ENCODE measurements at places on chromosomes 3 and 15.

- H3K36me3 ChIP-seq: no peaks in the 10 kb centered on the region
- H3K27ac ChIP-seq: no peak overlapping the region
- no peak overlapping the region for H3K4me3 ChIP-seq
- no peaks in the 10 kb centered on the region for H3K27me3 ChIP-seq
- no peak for DNase-seq
Measured at GRCh38 chr15:96849271-96849900, 518.9 kb downstream of the NR2F2 start.

DNA sequence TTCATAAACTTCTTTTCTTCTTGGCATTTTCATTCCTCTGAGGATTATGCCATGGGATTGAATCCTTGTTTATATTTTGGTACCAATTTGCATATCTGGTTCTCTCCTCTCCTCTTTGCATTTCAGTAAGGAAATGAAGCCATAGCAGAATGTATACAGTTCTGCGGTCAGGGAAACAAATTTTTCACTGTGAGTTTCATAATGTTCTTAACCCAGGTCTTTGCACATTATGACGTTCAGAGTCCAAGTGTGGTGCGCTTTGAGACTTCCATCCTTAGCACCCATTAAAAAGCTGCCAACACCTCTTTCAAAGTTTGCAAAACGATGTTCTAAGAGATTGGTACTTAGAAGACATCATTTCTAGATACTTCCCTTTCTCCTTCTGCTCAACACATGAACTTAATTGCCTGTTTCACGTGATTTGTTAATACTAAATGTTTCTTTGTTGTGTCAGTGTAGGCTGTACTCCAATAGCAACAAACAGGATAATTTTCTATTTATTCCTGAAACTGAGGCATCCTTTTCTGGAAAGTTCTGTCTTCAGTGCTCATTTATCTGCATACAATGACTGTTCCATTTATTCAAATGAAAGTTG lies 953.1 kb upstream of the NR2F2 start:
- DNase-seq: no peak
- no peak overlapping the region for H3K27ac ChIP-seq
- H3K27me3 ChIP-seq: no peaks in the 10 kb centered on the region
- no peaks in the 10 kb centered on the region for H3K36me3 ChIP-seq

GRCh38 chr3:165918657-165918979 lies 81.4 kb upstream of the BCHE start:
- H3K36me3 ChIP-seq: no peaks in the 10 kb centered on the region
- H3K4me3 ChIP-seq: no peak overlapping the region
- H3K4me1 ChIP-seq: no peaks in the 10 kb centered on the region
- H3K27me3 ChIP-seq: no peaks in the 10 kb centered on the region
- DNase-seq: no peak

- H3K27me3 ChIP-seq: no peaks in the 10 kb centered on the region
- H3K27ac ChIP-seq: no peak overlapping the region
- H3K4me1 ChIP-seq: peaks cover 12% of the 10 kb centered on the region
- H3K36me3 ChIP-seq: no peaks in the 10 kb centered on the region
Measured at GRCh38 chr15:38531509-38531908, 33.1 kb downstream of the RASGRP1 start.

GRCh38 chr3:69718866-69719586 lies 20.2 kb upstream of the MITF start:
- no peak overlapping the region for H3K27ac ChIP-seq
- no peaks in the 10 kb centered on the region for H3K36me3 ChIP-seq
- no peaks in the 10 kb centered on the region for H3K4me1 ChIP-seq
- no peak overlapping the region for H3K4me3 ChIP-seq
- no peak for DNase-seq
- H3K27me3 ChIP-seq: no peaks in the 10 kb centered on the region

GRCh38 chr3:179158336-179159039 lies 10.3 kb downstream of the PIK3CA start:
- H3K4me3 ChIP-seq: no peak overlapping the region
- no peaks in the 10 kb centered on the region for H3K27me3 ChIP-seq
- H3K27ac ChIP-seq: no peak overlapping the region

DNA sequence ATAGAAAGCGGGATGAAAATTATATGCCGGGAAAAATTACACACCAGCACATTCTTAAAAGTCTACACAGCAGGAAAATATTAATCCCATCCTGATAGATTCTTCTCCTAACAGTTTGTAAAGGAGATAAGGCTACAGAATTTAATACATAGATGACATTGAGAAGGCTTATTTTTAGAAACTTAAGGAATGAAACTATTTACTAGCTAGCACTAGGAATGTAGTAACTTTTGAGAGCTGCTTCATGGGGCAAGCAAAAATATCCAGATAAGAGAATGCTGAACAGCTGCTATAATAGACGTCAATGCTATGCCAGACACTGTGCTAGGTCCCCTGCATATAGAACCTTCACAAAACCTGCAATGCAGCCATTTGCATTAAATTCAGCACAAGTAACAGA lies 912.7 kb upstream of the NR2F2 start:
- H3K36me3 ChIP-seq: no peaks in the 10 kb centered on the region
- H3K27me3 ChIP-seq: no peaks in the 10 kb centered on the region
- peak overlapping the region; percentile 68 for H3K27ac ChIP-seq
- peaks cover 41% of the 10 kb centered on the region for H3K4me1 ChIP-seq
- DNase-seq: no peak
- H3K4me3 ChIP-seq: no peak overlapping the region

DNA sequence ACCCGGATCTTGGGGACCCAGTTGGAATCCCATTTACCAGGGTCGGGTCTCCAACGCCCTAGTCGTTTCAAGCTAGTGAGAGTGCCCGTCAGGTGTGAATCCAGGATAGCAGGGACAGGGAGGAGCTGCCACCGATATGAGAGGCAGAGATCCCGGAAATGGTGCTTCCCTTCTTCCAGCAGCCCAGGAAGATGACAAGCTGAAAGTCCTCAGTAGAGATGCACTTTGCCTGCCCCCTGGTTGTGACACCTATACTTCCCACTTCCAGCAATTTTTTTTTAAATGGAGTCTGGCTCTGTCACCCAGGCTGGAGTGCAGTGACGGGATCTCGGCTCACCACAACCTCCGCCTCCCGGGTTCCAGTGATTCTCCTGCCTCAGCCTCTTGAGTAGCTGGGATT lies 503.0 kb downstream of the NTRK3 start:
- no peak for DNase-seq
- H3K36me3 ChIP-seq: no peaks in the 10 kb centered on the region
- H3K27me3 ChIP-seq: no peaks in the 10 kb centered on the region
- H3K4me3 ChIP-seq: no peak overlapping the region
- peaks cover 24% of the 10 kb centered on the region for H3K4me1 ChIP-seq
- H3K27ac ChIP-seq: no peak overlapping the region

DNA sequence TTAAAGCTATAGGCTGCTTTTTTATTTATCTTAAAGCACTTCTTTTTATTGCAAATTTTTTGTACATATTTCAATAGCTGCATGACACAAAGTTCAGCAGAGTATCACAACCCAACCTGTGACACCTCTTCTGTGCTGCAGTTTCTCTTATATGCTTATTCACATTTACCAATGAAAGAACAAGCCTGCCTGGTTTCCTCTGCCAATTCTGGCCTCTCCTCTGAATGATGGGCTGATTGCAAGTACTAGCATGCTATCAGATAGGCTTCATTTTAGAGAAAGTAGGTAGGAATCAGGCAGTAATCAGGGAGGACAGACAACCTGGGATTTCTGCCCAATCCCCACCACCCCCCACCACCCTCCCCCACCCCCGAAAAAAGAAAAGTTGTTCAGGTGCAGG lies 26.6 kb downstream of the ACKR4 start:
- H3K4me1 ChIP-seq: peaks cover 42% of the 10 kb centered on the region
- H3K4me3 ChIP-seq: no peak overlapping the region
- H3K27ac ChIP-seq: no peak overlapping the region

DNA sequence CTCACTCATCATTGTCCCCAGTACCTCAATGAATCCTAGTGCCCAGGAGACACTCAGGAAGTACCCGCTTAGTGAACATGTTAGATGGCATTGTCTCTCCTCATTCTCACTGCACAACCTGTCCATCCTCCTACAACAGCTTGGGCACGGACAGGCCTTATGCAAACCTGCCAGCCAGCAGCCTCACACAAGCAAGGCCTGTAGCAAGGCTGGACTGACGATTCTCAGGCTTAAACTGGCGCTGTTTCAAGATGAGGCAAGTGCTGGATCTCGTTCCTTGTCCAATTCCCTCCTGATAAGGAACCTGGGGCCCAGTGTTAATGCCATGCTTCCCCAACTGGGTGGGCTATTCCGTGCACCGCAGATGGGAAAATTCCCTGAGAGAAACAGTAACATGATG lies 59.0 kb downstream of the CDCP1 start:
- no peaks in the 10 kb centered on the region for H3K27me3 ChIP-seq
- DNase-seq: no peak
- H3K27ac ChIP-seq: peak overlapping the region; percentile 35
- H3K36me3 ChIP-seq: no peaks in the 10 kb centered on the region
- no peak overlapping the region for H3K4me3 ChIP-seq

DNA sequence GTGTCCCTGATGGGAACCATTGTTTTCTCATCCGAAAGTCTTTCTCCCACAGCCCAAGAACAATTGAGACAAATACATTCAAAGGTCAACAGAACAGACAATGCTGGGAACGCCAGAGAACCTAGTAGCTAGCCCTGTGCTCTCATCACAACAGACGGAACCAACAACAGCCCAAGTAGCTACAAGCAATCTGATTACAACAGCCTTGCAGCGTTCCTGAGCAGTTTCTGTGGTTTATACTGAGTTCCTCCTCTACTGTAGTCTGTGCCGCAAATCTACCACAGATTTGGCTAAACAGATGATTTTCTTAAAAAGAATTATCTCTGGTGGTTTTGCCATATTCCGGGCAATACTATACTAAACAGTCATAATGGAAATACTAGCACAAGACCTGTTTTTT lies 435.6 kb downstream of the MECOM start:
- peak overlapping the region; percentile 50 for H3K4me3 ChIP-seq
- no peaks in the 10 kb centered on the region for H3K36me3 ChIP-seq
- no peaks in the 10 kb centered on the region for H3K27me3 ChIP-seq
- peaks cover 8% of the 10 kb centered on the region for H3K4me1 ChIP-seq
- H3K27ac ChIP-seq: peak overlapping the region; percentile 9

DNA sequence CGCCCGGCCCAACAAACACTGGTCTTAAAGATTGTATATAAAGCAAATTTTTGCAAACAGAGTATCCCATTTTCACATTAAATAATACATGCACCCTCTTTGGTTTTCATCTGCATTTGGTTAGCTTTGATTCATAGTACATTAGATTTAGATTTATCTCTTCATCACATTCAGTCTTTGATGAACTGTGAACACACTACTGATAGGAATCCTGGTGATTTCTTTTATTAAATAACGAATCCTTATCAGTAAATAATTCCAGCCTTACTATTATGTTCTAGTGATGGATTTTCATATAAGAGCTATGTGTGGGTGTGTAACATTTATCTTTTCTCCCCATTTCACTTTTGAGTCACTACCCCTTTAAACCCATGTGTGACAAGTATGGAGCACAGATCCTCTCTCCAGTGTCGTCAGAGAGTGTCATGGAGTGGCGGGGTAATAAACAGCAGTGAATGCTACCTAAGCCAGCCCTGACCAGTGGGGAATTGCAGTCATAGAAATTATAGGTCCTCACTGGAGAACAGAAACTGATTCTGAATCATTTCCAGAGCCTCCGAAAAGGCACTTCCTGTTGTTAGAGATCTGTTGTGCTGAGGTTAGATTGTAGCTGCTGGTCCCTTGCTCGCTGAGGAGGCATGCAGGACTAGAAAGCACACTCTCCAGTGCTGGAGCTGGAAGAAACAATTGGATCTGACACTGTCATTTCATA lies 22.0 kb downstream of the SLC7A14 start:
- no peaks in the 10 kb centered on the region for H3K27me3 ChIP-seq
- no peaks in the 10 kb centered on the region for H3K36me3 ChIP-seq
- no peak overlapping the region for H3K27ac ChIP-seq
- peak overlapping the region; percentile 13 for H3K4me3 ChIP-seq
- H3K4me1 ChIP-seq: peaks cover 2% of the 10 kb centered on the region

DNA sequence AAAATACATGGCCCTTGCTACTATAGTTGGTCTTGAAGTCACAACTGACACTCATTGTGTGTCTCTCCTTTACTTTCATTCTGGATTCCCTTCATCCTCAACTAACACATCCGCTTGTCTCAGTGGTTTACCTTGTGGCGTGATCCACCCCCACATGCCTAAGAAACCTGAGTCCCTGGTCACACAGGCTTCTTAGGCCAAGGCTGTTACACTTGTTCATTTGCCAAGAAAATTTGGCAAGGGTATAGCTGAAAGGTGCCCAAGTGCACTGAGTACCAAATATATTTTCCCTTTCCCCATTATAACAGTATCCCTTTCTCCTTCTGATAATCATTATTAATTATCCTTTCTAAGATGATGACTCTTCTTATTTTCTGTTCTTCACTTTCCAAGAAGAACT lies 207.6 kb upstream of the STAC start:
- no peak overlapping the region for H3K4me3 ChIP-seq
- no peak for DNase-seq
- no peaks in the 10 kb centered on the region for H3K27me3 ChIP-seq
- peaks cover 7% of the 10 kb centered on the region for H3K4me1 ChIP-seq
- H3K36me3 ChIP-seq: no peaks in the 10 kb centered on the region
- no peak overlapping the region for H3K27ac ChIP-seq

- peak overlapping the region; percentile 13 for H3K27ac ChIP-seq
- no peaks in the 10 kb centered on the region for H3K36me3 ChIP-seq
- peaks cover 22% of the 10 kb centered on the region for H3K4me1 ChIP-seq
Measured at GRCh38 chr15:71691458-71692417, 118.6 kb upstream of the NR2E3 start.

DNA sequence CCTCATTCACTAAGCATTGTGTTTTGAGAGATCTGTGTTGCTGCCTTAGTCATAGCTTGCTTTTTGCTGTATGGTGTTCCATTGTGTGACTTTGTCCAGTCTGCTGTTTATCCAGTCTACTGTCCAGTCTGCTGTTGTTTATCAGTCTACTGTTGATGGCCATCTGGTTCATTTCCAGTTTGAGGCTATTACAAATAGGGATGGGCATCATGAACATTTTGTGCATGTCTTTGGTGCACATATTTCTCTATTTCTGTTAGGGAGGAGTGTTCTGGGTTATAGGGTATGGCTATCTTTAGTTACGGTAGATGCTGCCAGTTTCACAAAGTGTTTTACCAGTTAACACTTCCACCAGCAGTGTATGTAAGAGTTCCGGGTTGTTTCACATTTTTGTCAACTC lies 22.2 kb upstream of the CLEC3B start:
- no peak overlapping the region for H3K27ac ChIP-seq
- H3K4me3 ChIP-seq: no peak overlapping the region
- no peaks in the 10 kb centered on the region for H3K27me3 ChIP-seq
- H3K36me3 ChIP-seq: peaks cover 42% of the 10 kb centered on the region

- no peak for DNase-seq
- no peak overlapping the region for H3K27ac ChIP-seq
- no peaks in the 10 kb centered on the region for H3K4me1 ChIP-seq
- H3K36me3 ChIP-seq: no peaks in the 10 kb centered on the region
- no peaks in the 10 kb centered on the region for H3K27me3 ChIP-seq
Measured at GRCh38 chr15:78359041-78359808, 19.1 kb downstream of the CRABP1 start.

- H3K36me3 ChIP-seq: peaks cover 40% of the 10 kb centered on the region
- no peak overlapping the region for H3K4me3 ChIP-seq
- no peak for DNase-seq
- H3K27me3 ChIP-seq: no peaks in the 10 kb centered on the region
- H3K4me1 ChIP-seq: no peaks in the 10 kb centered on the region
Measured at GRCh38 chr3:122691195-122691594, 10.6 kb downstream of the PARP14 start.

GRCh38 chr15:64149424-64149823 lies 2.1 kb upstream of the SNX22 start:
- H3K27me3 ChIP-seq: peaks cover 6% of the 10 kb centered on the region
- H3K36me3 ChIP-seq: peaks cover 8% of the 10 kb centered on the region
- H3K4me1 ChIP-seq: peaks cover 30% of the 10 kb centered on the region
- no peak overlapping the region for H3K27ac ChIP-seq
- DNase-seq: no peak
- H3K4me3 ChIP-seq: no peak overlapping the region

- no peak overlapping the region for H3K27ac ChIP-seq
- DNase-seq: no peak
- H3K4me1 ChIP-seq: peaks cover 13% of the 10 kb centered on the region
- no peak overlapping the region for H3K4me3 ChIP-seq
- no peaks in the 10 kb centered on the region for H3K36me3 ChIP-seq
Measured at GRCh38 chr3:37210230-37210629, 35.8 kb upstream of the LRRFIP2 start.

Measured in thoracic aorta (tissue), 2 donors.